ENCODE measurements at places on chromosomes 5 and 9. TPM values are rescaled to one million over a fixed set of nuclear protein-coding genes. Genes with fewer than 3 reads are reported as not detected.

SV2C gene
- total RNA-seq = 0.43 TPM

DMXL1 gene
- 23.5 TPM for total RNA-seq

FOXD4L4 gene
- not detected for total RNA-seq

DNA sequence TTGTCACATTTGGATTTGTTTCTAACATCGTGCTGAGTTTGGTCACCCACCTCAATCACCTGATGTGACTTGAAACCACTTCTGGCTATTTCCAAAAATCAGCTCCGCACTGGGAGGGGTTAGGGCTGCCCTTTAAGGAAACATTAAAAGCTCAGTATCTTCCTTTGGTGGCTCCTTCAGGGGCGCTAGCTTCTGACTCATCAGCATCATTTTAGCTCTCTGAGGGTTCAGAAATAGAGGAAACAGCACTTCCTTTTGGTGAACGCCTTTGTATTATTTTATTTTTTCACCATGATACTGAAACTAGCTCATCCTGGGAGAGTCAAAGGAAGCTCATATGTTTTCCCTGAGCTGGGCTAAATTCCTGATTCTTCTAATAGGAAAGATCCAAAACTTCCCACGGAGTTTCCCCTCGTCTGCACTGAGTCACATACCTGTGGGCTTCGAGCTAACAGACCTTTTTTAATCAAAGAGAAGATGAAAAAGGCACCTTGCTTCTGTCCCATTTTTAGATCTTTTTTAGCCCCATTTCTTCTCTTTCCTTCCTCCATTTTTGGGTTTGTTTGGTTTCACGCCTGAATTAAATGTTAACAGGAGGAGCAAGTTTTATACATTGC is 48.2 kb downstream of the ROPN1L start:
- no peak for DNase-seq

DNA sequence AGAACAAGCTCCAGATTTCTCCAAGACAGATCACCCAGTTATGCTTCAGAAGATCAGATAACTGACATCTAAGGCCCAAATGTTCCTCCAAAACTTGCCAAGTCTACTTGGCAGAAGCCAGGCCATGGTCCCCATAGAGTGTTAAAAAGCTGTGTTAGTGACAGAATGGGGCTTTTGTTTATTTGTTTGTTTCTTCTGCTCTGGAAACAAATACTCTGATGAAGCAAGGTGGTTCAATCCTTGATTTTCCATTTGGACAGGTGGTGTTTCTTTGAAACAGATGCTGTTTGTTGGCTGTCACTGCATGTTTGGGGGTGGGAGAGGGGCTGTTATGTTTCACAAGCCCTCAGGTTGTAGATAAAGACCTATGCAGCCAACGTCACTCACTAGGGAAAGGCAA is 264.0 kb downstream of the FAM114A2 start:
- peak; percentile 24 for DNase-seq

- DNase-seq = no peak
Observed at GRCh38 chr5:52896534-52897237, 92.5 kb upstream of the ITGA2 start.

- DNase-seq = peak; percentile 26
Observed at GRCh38 chr5:34608859-34609648, 47.1 kb upstream of the RAI14 start.

DNA sequence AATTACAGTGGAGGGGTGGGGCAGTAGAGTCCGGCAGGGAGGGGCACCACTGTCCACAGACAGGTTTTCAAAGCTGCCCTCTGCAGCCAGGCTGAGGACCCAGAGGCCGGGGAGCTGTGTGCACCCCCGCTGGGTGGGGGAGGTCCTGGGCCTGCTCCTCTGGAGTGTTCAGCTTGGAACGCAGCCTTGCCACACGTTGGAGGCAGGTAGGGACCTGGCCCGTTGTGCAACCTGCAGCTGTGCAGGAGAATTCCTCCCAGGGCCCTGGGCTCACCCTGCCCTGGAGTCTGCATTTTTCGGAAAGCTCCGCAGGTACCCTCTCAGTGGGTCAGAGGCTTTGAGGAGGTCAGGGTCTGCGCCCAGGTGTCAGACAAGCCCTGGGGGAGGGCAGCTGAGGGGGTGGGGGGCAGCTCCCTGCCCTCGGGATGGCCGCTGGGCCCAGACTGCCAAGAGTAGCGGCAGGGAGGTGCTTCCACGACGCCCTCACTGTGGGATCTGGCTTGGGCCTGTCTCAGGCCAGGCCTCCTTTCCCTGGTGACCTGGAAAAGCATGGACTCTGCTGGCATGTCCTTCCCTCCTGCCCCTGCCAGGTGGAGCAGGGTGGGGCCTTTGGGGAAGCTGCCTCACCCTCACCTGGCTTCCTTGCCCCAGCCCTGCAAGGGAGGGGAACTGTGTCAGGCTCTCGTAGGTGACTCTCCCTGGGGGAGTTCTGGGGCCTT is 29.5 kb downstream of the RXRA start:
- no peak for DNase-seq

- no peak for DNase-seq
Observed at GRCh38 chr5:149793256-149793550, 63.1 kb downstream of the PPARGC1B start.

DNA sequence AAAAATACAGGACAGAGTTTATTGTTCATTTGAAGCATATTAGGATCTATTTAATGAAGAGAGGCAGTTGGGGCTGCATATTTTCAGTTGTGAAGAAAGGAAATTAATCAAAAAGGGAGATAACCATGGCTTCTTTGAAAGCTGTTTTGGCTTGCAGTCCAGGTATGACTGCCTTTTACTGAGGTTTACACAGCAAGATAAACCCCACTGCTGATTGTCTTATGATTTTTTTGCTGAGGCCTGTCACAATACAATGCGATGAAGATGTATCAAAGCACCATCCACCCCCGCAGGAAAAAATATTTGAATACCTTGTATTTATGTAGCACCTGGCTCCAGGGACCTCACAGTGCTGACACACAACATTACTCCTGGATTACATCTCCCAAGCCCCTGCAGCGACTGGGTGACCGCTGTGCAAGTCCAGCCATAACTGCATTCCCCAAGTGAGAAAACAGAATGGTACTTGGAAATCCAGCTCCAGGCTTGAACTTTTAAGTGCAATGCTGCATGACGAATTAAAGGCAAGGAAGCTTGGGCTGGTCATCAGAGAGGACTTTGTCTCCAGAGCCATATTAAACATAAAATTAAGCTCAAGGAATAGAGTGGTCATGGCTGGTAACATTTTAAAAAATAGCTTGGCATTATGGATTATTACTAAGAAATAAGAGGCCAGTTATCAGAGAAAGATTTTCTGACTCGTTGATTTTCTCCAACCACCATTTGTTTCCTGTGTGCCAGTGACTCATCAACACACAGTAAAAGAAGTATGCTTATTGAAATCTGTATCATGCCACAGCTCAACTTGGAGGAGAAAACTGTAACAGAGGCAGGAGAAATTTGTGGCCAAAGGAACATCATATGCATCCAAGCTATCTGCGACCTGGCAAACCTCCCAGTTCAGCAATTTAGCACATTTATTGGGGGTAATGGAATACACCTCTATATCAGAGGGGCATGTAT is 374.2 kb downstream of the MAN2A1 start:
- no peak for DNase-seq

DNA sequence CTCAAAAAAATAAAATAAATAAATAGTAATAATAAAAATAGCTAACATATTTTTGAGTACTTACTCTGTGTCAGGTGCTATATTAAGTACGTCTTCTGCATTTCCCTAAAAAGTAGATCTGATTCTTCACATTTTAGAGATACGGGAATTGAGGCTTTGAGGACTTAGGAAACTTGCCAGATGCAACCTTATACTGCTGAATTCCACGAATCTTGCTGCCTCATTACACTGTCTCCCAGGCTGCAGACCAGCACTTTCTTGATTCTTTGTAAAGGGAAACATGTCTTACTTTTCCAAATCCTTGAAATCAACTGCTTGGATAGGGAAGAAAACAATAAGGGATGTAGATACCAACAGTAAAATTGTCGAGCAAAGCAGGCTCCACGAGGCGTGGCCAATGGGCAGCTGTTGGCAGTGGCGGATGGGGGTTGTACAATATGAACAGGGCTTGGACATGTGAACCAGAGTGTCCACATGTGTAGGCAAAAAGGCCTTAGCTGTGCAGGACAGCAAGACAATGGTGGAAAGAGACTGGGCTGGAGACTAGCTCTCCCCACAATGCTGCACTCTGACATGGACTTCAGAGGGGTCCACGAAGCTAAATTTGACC is 124.3 kb upstream of the RAI14 start:
- DNase-seq = no peak

DNA sequence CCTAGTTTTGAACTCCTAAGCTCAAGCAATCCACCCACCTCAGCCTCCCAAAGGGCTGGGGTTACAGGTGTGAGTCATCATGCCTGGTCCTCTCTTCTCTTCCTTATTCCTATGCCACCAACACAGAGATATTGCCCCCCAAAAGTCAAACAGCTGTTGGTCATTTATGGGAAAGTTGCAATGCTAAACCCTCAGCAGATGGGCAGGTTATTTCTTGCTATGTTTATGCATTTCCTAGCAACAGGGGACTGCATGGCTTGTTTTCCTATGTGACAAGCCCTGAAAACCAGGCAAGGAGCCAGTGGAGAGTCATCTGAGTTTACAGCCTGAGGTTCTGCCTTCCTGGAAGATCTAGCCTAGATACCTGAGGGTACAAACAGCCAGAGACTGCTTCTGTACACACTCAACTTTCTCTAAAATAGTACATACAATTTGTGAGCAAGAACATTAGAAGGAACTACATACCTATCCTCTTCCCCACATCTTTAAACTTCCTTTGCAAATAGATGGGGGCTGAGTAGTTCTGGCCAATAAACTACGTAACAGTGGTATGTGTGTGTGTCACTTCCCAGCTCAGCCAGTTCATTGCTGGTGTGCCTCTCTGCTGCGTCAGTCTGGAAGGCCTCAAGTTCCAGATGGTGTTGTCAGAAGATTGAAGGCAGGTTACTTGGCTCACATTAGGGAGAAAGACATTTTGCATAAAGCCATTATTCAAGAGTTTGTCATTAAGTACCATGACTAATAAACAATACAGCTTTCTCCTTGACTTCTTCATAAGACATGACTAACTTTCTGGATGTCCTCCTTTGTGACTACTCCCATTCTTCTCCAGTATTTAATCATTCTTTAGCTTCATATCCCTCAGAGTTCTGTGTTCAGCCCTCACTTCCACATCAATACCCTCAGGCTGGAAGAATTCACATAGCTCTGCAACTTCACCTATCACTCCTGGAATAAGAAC is 65.3 kb downstream of the CSNK1A1 start:
- DNase-seq = peak; percentile 81

DNA sequence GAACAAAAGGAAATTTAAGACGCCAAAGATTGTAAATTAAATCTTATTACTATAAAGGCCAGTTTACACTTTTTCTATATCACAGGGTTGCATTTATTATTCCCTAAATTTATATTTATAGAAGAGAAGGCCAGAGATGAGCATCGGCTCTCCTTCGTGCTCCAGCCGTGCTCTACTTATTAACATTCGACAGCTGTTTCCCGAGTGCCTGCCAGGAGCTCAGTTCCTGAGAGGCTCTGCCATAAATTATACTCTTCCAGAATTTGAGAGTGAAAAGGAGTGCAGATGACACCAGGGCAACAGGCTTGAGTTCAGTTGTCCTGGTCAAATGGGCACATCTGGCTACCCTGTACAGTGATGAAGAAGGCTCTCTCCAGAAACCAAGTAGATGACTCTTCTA is 70.1 kb downstream of the PCSK5 start:
- no peak for DNase-seq

GRCh38 chr5:132280371-132281240 is 13.6 kb upstream of the SLC22A4 start:
- DNase-seq = no peak

DNA sequence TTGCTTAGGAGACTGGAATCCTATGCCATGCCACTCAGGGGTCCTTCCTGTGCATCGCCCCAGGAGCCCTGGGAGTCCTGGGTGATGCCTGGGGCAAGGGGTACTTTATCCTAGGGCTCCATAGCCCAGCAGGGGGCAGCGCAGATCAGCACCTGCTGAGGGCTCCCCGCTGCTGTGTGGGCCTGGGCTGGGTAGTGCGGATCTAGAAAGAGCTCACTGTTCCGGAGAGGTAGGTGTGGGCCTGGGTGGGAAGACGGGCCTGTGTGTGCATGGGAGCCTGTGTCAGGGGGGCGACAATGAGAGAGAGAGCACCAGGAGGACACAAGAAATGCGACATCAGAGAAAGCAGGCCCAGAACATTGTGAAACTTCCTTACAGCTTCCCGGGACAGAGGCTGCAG is 11.4 kb upstream of the DAB2IP start:
- DNase-seq = no peak

DNA sequence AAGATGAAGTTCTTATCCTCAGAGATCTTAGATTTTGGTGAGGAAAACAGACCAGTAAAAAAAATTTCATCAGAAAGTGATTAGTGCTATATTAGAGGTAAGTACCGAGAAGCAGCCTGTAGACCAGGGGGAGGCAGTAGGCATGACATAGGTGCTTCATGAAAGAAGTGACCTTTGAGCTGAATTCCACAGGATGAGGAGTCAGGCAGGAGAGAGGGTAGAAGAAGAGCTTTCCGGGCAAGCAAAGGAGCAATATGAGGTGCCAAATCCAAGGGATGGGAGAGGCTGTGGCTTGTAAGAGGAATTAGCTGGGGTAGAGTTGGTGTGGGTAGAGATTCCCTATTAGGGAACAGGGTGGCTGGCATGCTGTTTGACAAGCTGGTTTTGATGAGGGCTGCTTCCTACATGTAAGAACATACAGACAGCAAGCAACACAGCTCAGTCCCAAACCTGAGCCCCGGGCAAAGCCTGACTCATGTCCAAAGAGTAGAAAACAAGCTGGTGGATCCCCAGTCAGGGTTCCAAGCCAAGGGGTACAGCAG is 48.4 kb upstream of the PWWP2A start:
- no peak for DNase-seq

- DNase-seq = peak; percentile 65
Observed at GRCh38 chr9:2621722-2622460, at the start of gene VLDLR. Gene VLDLR (plus strand): TSS chr9:2621787. CDS start chr9:2622190, 403 bp downstream.

GRCh38 chr5:152527358-152528052 is 122.4 kb upstream of the NMUR2 start:
- DNase-seq = no peak

DNA sequence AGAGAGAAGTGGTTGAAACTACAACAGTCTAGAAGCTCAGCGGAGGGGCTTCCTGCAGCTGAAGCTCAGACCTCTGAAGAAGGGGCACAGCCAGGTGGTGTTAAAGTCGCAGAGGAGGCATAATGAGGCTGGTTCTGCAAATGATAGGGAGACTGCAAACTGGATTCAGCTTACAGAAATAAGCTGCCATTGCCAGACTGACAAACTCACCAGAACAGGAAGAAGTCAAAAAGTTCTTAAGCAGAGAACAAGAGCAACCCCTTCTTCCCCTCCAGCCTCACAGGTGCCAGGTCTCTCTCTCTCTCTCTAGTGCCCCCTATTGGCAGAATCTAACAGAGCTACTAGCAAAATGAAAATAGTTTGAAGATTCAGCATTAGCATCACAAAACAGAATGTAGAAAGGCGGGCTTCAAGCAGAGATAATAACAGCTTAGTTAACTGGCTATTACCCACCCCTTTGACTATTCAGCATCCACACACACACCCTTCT is 76.7 kb downstream of the GRAMD2B start:
- DNase-seq = no peak

All from G401 (cell line).